ENCODE measurements at places on chromosomes 3 and 15.

DNA sequence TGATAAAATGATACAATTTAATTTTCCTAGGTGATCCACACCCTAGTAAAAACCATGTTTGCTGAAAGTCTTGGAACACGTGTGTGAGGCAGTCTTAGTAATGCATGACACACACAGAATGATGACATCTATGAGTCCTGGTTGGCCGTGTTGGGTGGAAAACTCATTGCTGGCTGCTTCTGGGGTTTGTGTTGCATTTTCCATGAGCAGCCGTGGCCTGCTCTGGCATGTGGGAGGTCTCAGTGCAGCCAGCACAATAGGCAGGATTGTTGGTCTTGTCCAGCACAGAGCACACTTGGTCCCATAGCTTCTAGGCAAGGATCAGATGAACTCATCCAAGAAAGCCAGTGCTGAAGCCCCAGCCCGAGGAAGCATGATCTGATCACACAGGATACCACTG, 172.8 kb upstream of the UBE3A start:
- DNase-seq: no peak

GRCh38 chr3:126714921-126715320, 10.9 kb downstream of the CHCHD6 start:
- no peak for DNase-seq

GRCh38 chr3:161551697-161552096, 55.1 kb downstream of the OTOL1 start:
- DNase-seq: no peak

GRCh38 chr15:100667405-100668347, 65.3 kb downstream of the ASB7 start:
- no peak for DNase-seq

GRCh38 chr3:114855839-114856238, 291.2 kb downstream of the ZBTB20 start:
- no peak for DNase-seq

GRCh38 chr3:36911990-36912804, 32.7 kb downstream of the TRANK1 start:
- peak; percentile 94 for DNase-seq

DNA sequence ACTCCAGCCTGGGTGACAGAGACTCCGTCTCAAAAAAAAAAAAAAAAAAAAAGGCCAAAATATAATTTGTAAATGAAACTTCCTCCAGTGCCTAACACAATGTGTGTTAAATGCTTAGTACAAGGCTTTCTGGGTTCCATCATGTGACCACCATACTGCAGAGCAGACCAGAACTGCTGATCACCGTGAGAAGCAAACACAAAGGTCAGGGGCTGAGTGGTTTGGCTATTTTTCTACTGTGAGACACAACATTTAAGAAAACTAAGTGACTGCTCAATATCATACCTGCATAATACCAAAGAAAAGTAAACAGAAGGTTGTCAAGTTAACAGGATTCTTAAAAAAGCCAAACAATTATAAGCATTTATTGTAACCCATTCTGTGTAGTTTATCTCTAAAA, 13.2 kb downstream of the ABCC5 start:
- no peak for DNase-seq

DNA sequence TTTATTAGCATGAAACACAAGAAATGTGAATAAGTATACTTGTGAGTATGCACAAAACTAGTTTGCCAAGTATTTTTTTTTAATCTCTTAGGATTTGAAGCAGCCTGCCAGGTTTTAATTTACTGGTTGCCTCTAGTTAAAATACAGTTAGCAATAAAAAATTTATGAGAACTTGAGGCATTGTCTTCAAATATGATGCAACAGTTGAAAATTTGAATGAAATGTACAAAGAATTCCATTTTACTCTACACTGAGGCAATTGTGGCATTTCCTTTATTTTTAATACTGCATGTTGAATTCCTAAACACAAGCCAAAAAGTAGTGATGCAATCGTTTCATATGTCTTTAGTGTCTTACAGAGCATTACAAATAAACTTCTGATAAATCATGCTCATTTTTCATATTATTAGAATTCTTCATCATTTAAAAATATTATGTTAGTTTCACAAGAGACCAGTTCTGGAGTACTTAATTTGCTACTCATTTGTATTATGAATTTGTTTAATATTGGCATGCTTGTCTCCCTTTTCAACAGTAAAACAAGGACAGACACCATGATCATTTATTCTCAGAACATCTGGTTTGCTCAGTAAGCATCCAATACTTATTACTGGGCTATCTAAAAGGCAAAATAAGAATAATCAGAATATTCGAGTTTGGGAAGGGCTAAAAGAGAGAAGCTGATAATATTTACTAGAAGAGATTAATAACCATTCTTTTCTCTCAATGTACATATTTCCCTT, 124.8 kb upstream of the PTX3 start:
- no peak for DNase-seq

- no peak for DNase-seq
These were observed 70.7 kb downstream of the TNIK start for GRCh38 chr3:171389491-171389890.

- peak; percentile 52 for DNase-seq
These were observed 79.9 kb upstream of the MITF start for GRCh38 chr3:69659180-69659910.

DNA sequence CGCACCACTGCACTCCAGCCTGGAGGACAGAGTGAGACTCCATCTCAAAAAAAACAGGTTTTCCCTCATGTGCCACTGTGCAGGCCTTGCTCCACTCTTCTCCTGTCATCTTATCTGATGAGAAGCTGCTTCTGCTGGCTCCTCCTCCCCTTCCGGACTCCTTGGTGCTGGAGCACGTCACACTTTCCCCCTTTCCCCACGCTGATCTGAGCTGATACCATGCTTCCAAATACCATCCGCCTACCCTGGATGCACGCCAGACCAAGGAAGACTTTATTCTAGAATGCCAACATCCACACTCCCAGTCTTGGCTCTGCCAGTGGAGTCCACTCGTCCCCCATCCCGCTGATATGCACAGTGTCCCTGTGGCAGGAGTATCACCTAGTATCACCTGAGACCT, 31.3 kb downstream of the HOMER2 start:
- DNase-seq: no peak

- DNase-seq: no peak
These were observed 33.6 kb downstream of the ADAMTS17 start for GRCh38 chr15:100308213-100308600.

GRCh38 chr3:186365202-186365974, 3.4 kb upstream of the DGKG start:
- DNase-seq: peak; percentile 29

GRCh38 chr15:34853001-34853758, 57.8 kb upstream of the ACTC1 start:
- no peak for DNase-seq

DNA sequence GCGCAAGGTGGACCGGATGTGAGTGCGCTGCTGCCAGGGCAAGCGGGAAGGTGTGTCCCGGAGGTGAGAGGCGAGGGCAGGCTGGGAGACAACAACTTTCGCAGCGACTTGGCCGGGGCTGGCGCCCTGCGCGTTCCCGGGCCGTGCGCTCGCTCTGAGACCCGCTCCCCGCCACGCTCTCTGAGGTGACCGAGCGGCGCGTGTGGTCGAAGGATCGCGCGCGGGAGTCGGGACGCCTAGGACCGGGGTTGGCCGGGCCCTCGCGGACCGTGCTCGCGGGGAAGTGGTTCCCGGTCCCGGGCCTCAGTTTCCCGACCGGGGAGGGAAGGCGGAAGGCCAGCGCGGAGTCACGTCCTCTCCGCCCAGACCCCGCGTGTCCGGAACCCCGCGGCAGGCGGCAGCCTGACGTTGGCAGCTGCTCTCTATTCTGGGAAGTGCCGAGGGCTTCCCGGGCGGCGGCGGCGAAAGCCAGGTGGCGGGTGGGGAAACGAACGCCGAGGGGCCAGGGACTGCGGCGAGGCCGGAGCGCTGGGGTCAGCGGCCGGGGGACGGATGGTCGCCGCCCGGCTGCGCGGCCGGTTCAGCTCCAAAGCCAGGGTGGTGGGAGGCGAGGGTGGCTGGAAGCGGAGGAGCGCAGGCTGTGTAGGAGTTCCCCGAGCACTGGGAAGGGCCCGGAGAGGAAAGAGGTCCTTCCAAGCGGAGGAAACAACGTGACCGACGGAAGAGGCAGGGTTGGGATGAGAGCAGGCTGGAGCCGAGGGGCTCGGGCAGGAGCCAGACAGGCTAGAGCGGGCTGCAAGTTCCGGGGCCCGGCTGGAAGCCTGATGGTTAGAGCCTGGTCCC, 1.0 kb upstream of the IGF2BP2 start:
- DNase-seq: peak; percentile 30

- DNase-seq: no peak
These were observed 2.9 kb downstream of the IFT122 start for GRCh38 chr3:129442947-129443346.

GRCh38 chr3:57030721-57031120, 29.7 kb upstream of the SPATA12 start:
- DNase-seq: no peak

DNA sequence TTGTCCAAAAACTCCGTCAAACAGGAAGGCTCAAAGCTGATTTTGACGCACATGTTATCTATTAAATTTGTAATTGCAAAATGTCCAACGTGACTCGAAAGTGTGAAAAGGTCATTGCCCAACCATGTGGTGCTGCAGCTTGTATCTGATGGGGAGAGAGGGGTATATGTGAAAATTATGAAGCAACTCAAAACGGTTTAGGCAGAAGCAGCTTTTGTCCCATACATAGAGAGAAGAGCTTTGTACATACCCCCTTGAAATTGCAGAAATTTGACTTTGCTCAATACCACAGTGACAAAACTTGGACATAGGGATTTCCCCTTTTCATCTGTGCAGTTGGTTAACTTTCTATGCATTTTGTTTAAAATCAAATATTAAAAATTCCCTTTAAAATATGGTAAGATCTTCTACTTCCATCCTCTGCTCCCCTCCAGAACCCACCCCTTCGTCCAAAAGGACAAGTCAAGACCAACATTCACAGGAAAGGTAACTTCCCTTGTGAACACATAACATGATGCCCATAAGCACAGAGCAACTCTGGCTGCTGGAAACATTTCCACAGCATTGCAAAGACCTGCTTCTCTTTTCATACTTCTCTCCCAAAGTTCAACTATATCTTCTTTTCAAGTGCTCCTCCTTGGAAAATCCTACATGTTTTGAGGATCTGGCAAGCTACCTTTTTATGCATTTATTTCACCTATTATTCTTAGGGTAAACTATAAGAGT, 253.7 kb upstream of the THBS1 start:
- DNase-seq: peak; percentile 2

GRCh38 chr3:72957297-72957696, 39.3 kb upstream of the PPP4R2 start:
- DNase-seq: no peak

DNA sequence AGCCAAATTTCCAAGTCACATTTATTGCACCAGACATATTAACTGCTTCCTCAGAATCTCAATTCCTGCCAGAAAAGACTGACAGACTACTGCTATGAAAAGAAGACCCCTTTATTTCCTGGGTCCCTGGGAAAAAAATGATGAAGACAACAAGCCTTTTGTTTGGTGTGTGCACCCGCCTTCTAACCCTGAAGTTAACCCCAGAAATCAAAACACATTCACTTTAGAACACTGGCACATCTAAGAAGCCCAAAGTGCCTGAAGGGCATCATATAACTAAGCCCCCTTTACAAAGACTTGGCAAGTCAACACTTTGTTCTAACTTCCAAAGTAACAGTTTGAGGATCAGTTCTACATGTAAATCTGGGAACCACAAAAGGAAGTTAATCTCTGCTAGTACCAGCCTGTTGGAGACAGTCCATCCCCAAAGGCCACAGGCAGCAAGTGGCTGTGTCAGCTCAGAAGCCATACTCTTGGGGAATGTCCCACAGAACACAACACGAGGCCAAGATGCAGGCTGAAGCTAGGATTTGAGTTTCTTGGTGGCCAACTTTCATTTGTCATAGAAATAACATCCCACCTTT, 16.3 kb upstream of the ATP1B3 start:
- DNase-seq: no peak

DNA sequence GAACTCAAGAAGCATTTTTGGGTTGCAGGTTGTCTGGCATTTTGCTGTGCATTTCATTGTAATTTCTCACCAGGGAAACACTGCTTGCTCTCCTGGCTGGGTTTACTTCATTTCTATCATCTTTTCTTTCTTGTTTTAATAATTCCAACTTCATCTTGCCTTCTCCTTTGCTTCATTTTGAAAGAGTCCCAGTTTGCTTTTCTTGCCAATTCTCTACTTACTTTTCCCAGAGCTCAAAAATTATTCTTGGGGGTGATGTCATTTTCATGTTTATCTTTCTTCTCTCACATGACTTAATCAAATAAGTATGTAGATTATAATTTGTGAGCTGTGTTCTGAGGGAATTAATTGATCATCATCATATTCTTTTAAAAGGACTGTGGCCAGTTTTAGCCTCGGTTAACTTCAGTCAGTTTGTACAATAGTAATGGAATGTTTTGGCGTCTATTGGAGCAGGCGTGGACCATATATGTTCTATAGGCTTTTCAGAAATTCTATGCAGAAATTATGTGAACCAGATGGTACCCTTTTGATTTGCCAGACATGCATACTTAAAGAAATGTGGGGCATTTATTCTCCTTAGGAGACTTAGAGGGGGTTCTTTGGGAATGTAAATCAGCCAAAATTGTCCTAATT, 30.1 kb downstream of the SH3GL3 start:
- no peak for DNase-seq

DNA sequence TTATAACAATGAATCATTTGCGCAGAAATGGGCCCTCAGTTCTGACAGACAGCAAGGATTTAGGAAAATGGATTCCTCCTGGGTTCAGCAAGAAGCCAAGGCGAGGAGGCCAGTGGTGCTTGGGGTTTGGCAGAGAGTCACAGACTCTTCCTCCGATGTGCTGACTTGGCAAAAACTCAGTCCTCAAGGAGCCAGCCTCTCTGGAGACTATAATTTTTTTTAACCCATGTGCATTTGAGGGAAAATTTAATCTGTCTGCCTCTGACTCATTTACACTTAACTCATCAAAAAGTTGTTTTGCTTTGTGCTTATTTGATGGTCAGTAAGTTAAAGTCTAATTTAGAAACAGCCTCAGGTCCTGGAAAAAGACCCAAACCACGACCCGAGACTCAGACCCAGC, 34.2 kb upstream of the SLC24A5 start:
- DNase-seq: no peak

DNA sequence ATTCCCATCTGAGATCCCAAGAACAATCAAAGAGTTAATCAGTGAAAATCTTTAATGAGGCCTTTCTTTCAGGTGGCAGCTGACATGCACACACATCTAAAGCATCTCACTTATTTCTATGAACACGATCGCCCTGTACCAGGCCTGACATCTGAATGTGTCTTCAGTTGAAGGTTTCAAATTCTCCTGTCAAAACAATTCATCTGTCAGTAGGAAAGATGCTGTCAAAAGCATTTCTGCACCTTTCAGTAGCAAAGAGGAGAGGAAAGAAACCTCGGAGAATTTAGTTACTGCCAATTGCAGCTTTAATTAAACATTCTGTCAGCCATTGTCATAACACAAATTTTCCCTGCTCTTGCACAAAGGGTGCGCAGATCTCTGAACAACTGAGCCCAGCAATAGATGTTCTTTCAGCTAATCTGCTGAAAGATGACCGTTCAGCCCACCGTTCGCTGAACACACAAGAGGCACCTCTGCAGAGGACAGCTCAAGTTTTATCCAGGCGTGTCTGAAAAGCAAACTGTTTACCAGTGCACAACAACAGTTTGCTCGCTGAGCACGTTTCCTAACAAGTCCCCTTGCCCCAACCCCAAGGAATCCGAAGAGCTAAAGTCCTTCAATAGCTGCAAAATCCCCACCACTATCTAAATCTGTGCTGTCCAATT, 34.1 kb downstream of the LRIG1 start:
- DNase-seq: no peak

Measured in common myeloid progenitor, CD34-positive (primary cell).